ENCODE measurements at places on chromosomes 1 and 21. TPM values are rescaled to one million over a fixed set of nuclear protein-coding genes. Genes with fewer than 3 reads are reported as not detected.
A peak's percentile ranks its signal among the peaks of the same experiment; 100 is the strongest.

Gene LRRC53
- not detected for total RNA-seq

DNA sequence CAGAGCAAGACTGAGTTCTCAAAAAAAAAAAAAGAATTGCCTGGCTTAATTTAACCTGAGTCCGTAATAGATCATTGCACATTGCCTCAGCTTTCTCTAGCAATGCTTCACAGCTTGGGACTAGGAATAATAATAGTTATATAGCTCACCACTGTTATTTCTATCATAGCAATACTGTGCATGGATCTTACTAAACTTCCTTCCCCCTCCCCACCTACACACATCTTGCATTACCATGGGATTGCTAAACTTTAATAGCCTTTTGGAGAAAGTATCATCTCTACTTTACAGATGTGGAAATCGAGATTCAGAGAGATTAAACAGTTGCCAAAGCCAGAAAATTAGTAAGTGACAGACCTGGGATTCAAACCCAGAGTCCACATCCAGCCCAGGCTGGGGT is 99.4 kb downstream of the ATP5PO start:
- no peak for DNase-seq

GRCh38 chr1:40386359-40386723 is 12.8 kb downstream of the SMAP2 start:
- DNase-seq, result no peak

Gene CD5L
- total RNA-seq, result not detected

GRCh38 chr1:17233675-17234320 is 15.1 kb upstream of the PADI3 start:
- DNase-seq, result peak; percentile 74

DNA sequence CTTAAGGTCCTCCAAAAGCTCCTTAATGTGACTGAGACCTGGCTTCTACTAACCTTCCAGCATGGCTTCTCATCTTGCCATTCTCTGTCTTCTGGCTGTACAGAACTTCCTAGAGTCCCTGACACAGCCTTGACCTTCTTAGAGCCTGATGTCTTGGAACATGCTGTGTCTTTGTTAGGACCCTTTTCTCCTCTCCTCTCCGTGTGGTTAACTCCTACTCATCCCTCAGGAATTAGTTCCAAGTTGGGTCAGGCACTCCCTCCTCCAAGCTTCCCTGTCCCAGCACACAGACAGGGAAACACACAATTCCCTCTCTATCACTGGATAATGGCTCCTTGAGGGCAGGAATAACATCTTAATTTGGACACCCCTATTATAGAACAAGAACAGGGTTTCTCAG is 275.4 kb upstream of the USP24 start:
- no peak for DNase-seq

Gene KRTAP10-11
- not detected for total RNA-seq

GRCh38 chr1:64019818-64020217 is 183.6 kb upstream of the UBE2U start:
- peak; percentile 44 for DNase-seq

Gene KRTAP11-1
- total RNA-seq, result not detected

DNA sequence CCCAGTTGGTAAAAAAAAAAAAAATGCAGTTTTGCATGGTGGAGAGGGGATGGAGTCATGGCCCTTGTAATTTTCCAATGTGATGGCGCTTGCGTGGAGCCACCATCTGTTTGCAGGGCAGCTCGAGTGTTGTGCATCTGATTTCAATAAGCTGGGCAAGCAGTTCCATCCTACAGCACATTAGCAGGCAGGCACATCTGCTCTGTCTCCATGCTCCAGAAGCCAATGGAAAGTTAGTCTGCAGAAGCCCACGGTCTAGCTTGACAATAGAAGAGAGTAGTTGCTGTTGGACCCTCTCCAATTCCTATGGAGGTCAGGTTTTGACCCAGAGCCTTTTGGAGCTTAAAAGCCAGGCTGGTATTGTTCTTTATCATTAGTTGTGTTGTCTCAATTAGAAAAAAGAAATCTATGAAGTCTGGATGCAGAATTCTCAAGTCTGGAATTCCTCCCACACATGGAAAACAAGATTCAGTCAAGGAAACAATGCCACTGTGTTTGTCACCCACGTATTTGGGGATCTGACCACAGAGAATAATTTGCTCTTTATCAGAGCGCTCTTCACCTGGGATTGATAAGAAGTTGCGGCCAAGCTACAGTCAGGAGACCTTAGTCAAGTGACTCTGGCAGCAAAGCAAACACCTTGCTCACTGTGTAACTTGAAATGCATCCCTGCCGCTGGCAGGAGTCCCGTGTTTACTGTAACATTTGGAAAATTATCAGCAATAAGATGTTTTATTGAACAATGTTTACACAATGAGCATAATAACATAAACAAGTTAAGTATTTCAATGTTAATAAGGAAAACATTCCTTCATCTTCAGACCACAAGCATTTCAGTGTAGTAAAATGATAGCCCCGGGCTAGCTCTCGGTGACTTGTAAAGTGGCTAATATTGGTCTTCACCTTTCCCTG is 20.7 kb downstream of the NGF start:
- no peak for DNase-seq

DNA sequence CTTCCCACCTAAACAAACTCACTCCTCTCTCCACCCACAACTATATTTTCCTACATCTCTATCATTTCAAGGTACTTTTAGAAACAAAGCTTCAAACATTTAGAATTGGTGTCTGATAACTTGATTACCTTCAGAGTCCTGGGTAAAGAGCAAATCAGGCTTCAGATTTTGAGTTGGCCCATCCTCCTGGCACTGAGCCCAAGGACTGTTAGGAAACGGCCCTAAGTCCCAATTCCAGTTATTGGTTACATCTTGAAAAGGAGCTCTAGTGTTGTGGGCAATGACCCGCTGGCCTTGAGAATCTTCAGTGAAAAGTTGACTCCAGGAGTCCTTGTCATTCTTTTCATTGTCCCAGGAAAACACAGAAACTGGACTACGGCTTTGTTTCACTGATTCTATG is 15.1 kb downstream of the MTFR1L start:
- DNase-seq, result no peak

- DNase-seq, result no peak
These were observed 555.5 kb upstream of the NR5A2 start for GRCh38 chr1:199472018-199472417.

- DNase-seq, result peak; percentile 72
These were observed 2.8 kb downstream of the ARMH1 start for GRCh38 chr1:44677201-44677766.

Gene C1orf87
- total RNA-seq, result not detected

DNA sequence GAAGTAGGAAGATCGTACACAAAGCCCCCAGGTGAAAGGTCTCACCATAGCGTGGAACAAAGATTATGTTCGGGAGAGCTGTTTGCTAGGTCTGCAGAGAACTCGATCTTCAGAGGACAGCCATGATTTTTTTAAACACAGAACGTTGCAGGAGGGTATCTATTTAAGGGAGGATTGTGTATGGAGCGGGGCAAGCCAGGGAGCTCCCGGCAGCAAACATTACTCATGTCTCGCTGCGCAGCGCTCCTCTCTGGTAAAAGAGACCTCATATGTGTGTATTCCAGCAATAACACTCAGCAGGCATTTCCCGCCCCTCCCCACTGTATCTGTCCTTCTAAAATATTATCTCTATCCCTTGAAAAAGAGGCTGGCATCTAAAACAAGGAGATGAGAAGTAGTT is 2.7 kb downstream of the GLIS1 start:
- no peak for DNase-seq

GRCh38 chr1:6695868-6696267 is 5.7 kb downstream of the DNAJC11 start:
- DNase-seq, result no peak

GRCh38 chr1:87766737-87767136 is 438.1 kb downstream of the LMO4 start:
- peak; percentile 29 for DNase-seq
